NCI-H1105 (cell line): ENCODE measurements at places on chromosomes 2 and 18.
A peak's percentile ranks its signal among the peaks of the same experiment; 100 is the strongest.

GRCh38 chr2:235605312-235606003 lies 111.6 kb downstream of the AGAP1 start:
- DNase-seq = peak; percentile 93

GRCh38 chr2:118061135-118061955 lies 26.9 kb upstream of the INSIG2 start:
- no peak for DNase-seq

GRCh38 chr18:58949031-58949430 lies 84.4 kb downstream of the ZNF532 start:
- DNase-seq = no peak

GRCh38 chr2:128162266-128162665 lies 71.3 kb downstream of the UGGT1 start:
- DNase-seq = no peak

- no peak for DNase-seq
Observed at GRCh38 chr18:50594942-50595341, 35.1 kb downstream of the MAPK4 start.

- peak; percentile 3 for DNase-seq
Observed at GRCh38 chr2:134466141-134466540, 212.3 kb downstream of the MGAT5 start.

DNA sequence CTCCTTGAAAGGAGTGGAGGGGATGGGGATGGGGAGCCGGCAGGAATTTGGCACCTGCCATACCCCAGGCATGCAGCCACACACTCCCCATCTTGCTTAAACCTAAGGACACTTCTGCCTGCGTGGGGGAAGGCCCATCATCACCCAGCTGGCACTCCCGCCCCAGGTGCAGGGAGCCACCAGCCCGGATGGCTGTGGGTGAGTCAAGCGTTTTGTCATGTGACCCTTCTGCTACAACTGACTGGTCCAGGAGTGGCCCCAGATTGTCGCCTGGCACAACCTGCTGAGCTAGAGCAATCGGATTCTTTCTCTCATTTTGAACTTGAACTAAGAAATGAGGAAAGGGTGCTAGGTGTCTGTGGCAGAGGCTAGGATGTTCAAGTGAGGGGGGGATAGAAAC lies 61.3 kb downstream of the TSN start:
- no peak for DNase-seq

GRCh38 chr2:25362434-25363145 lies 20.9 kb upstream of the DNMT3A start:
- DNase-seq = no peak

GRCh38 chr2:126966601-126967000 lies 67.9 kb downstream of the TEX51 start:
- no peak for DNase-seq

DNA sequence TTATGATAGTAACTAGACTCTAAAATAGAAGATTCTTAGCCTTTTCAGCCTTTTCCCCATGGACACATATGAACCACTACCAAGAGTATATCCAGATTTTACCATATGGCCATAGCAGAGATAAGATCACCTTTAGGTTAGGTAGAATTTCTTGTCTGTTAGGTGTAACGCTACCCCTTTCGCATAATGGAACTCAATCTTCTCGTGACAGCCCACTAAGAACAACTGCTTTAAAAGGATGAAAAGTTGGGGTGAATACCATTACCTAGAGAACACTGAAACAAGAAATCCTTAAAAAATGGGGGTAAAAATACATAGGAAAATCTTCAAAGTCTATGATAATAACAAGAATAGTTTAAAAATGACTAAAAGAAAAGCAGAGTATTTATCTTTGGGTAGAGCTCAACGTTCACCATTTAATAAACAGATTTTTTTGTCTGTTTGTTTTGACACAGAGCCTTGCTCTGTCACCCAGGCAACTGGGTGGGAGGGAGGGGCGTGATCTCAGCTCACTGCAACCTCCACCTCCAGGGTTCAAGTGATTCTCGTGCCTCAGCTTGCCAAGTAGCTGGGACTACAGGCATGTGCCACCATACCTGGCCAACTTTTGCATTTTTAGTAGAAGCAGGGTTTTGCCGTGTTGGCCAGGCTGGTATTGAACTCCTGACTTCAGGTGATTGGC lies 67.2 kb downstream of the VIL1 start:
- no peak for DNase-seq

DNA sequence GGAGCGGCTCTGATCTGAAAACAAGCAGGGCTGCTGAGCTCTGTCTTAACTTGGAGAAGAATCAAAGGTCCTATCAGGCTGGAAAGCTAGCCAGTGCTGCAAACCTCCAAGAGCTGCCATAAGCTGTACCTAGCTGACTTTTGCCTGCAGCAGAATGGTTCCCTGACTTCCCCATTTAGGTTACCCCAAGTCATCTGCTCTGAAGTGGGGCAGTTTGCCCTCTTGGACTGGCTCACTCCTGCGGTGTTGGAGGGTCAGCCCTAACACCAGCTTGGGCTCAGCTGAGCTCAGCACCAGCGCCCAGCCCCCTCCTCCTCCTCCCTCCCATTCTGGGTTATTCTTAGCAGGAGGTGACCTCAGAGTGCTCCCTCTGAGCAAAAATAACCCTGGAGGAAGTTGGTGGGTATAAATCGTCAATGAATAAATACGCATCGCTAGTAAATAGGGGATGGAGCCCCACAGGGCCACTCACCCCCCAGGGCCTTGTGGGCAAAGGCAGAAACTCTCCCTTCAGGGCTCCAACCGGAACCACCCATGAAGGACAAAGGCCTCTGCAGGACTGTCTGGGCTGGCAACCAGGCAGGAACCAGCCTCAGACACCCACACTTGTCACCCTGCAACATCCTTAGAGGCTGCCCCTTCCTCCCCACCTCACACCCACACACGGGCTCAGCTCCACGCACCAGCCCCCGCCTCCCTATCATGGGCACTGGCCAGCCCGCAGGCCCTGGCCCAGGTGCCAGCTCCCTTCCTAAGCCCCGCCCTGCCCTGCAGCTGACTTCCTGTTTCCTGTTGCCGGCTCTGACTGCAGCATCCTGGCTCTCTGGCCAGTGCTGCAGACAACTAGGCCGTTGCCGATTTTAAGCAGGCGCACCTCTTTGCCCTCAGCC lies 46.9 kb downstream of the DNMT3A start:
- DNase-seq = no peak

DNA sequence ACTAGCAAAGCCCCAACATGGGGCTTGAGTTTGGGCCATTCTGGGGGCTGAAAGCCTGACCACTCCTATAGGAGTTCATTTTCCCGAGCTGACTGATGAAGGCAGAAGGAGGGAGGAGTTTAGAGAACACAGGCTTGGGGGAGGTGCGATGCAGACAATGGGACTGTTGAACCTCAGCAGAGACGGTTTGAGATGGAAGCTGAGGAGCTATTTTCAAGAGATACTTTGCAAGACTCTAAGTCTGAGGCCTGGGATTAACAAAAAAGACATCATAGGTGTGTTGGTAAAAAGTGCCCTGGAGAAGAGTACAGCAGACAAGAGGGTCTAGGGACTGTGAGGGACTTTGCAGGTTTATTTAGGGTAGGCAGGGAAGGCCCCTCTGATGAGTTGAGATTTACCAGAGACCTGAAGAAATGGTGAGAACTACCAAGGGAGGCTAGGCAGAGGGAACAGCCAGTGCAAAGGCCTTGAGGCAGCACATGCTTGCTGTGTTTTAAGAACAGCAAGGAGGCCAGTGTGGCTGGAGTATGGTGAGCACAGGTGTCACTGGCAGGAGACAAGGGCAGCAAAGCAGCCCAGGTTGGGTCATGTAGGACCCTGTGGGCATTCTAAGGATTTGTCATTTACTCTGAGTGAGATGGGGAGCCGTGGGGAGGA lies 31.6 kb downstream of the PCBP1 start:
- no peak for DNase-seq

DNA sequence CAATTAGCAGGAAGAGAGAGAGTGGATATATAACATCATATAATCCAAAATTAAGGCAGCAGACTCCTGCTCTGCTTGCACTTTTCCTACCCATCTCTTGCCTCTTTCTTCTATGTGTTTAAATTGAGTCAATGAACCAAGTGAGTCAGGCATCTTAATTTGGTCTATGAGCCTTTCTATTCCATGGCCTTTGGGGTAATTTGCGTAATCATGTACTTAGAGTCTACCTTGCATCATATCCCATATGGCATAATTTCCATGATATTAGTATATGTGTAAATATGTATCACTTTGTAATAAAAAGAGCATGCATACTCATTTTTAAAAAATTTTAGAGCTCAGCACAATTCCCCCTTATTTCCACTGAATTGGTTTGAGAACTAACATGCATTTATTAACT lies 555.2 kb downstream of the STK39 start:
- no peak for DNase-seq

- no peak for DNase-seq
Observed at GRCh38 chr2:72057308-72057707, 90.4 kb downstream of the CYP26B1 start.

GRCh38 chr2:106996171-106996769 lies 110.3 kb upstream of the ST6GAL2 start:
- DNase-seq = peak; percentile 93

GRCh38 chr2:115569547-115569946 lies 1127.1 kb downstream of the DPP10 start:
- DNase-seq = no peak

DNA sequence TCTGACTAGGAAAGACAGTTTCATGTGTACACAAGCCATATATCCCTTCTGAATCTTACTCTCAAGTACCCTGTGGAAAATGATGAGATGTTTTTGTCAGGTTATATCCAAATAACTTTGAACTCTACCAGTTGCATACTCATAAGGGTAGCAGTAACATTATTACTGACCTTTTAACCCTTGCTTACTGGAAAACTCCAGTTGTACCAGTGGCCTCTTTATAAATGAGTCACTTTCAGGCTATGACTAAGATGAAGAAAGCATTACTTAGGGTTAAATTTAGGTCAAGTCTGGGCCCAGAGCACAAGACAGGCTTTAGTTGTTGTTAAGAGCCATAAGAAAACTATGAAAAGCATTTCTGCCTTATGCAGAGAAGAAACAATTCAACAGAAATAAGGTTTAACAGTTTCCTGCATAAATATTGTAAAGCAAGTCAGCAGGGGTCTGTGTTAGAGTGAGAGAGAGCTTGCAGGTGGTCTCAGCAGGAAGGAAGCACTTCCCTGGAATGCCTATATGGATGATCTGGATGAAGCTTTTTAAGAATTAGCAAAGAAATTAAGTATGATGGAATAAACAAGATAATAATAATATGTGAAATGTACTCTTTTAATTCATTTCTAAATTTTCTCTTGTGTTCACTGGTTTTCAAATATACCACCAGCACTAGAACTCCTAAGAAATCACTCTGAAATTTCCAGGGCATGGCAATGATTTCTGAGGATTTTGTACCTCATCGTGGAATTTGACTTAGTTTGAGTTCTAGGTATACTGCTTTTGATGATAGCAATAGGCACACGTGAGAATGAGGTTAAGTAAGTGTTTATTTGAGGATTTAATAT lies 126.6 kb downstream of the UBE2E3 start:
- DNase-seq = no peak

DNA sequence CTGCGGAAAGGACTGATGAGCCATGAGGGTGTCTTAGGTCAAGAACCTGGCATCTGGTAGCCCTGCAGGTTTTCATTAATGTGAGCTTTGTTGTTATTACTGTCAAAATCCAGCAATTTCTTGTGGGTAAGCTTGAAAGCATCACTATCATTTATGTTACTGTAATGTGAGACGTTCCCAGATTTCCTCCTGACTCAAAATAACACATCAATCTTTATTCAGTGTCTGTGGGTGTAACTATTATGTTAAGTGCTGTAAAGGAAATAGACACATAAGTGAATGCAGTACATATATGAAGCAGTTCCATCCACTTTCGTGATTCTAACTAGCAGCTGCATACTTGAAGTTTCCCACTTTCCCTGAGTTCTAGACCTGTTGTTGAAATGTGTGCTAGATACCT lies 89.8 kb downstream of the FHOD3 start:
- no peak for DNase-seq

DNA sequence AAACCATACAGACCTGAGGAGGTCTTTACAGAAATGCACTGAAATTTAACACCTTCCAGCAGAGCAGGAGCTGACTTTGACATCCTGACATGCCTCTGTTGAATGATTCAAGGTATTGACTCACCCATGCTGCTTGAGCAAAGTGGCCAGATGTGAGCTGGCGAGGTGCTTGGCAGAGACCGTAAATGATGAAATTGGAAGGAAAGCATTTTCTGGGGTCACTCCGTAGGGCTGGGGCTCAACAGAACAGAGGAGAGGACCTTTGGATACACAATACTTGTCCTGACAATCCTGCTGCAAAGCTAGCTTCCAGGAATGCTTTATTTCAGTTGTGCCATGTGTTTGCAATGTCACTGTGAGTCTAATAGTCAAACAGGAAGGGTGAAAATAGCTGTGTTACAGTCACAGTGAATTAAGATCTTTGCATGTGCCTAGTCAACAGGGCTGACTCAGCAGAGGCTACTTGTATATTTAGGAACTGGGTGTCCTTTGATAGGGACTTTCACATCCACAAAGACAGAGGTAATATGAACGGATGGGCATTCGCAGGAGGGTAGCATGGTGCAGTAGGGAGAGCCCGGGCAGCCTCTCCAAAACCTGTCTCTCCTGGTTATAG lies 31.6 kb upstream of the NCK2 start:
- DNase-seq = no peak

- no peak for DNase-seq
Observed at GRCh38 chr2:144971786-144972335, 451.9 kb upstream of the ZEB2 start.

DNA sequence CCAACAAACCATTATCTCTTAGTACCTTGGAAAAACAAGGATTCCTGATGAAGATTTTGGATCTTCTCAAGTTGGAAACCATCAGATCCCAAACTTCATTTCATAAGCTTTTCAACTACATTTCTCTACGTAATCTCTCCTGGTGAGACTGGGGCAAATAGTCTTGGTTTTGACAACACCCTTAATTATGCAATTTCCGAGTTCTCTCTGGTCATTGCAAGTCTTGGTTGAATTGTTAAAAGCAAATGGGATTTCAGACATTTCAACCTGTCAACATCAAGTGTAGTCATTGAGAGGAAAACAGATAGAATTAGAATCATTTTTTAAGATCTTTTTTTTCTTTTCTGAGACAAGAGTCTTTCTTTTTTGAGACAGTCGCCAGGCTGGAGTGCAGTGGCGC lies 26.2 kb downstream of the KLF7 start:
- DNase-seq = no peak

GRCh38 chr2:5368263-5368662 lies 323.9 kb upstream of the SOX11 start:
- DNase-seq = no peak

GRCh38 chr2:233156001-233156400 lies 95.5 kb upstream of the ATG16L1 start:
- no peak for DNase-seq
